Suprapubic skin (tissue), 4 donors: ENCODE measurements at places on chromosomes 3 and 15. TPM values are rescaled to one million over a fixed set of nuclear protein-coding genes. Genes with fewer than 3 reads are reported as not detected.

DNA sequence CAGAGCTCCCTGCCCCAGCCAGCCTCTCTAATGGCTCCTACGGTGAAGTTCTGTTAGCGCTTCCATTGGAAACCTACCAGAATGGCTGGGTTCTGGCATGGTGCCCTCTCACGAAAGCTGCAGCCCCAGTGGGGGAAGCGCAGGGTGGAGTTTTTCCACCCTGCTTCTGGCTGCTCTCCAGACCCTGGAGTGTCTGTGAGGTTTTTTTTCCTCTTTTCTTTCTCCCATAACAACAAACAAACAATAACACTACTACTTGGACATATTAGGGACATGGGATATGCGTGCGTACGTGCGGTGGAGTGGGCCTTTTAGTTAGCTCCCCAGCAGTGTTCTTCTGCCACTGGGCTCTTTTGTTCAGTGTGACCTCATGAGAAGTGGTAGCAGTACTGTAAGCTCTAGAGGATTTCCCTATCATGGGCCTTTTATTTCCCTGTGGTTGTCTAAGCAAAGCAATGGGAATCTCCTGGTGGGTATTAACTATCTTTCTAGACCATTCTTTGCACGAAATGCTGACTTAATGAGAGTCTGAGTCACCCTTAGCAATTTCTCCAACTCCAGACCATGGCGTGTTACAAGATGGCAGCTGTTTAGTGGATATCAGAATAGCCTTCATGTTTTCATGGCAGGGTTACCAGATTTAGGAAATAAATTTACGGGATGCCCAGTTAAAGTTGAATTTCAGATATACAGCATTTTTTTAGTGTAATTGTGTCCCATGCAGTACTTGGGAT lies 161.9 kb downstream of the FNDC3B start:
- H3K4me1 ChIP-seq: peaks cover 48% of the 10 kb centered on the region
- H3K36me3 ChIP-seq: no peaks in the 10 kb centered on the region
- no peaks in the 10 kb centered on the region for H3K27me3 ChIP-seq
- peak; percentile 89 for DNase-seq
- H3K4me3 ChIP-seq: no peak overlapping the region

GRCh38 chr3:23324745-23325144 lies 121.6 kb downstream of the UBE2E2 start:
- no peak overlapping the region for H3K4me3 ChIP-seq
- no peaks in the 10 kb centered on the region for H3K27me3 ChIP-seq
- no peak overlapping the region for H3K27ac ChIP-seq
- no peaks in the 10 kb centered on the region for H3K36me3 ChIP-seq

GRCh38 chr3:195104340-195104739 lies 166.6 kb downstream of the XXYLT1 start:
- H3K27ac ChIP-seq: no peak overlapping the region
- H3K4me3 ChIP-seq: no peak overlapping the region
- no peaks in the 10 kb centered on the region for H3K36me3 ChIP-seq
- DNase-seq: no peak
- no peaks in the 10 kb centered on the region for H3K27me3 ChIP-seq

DNA sequence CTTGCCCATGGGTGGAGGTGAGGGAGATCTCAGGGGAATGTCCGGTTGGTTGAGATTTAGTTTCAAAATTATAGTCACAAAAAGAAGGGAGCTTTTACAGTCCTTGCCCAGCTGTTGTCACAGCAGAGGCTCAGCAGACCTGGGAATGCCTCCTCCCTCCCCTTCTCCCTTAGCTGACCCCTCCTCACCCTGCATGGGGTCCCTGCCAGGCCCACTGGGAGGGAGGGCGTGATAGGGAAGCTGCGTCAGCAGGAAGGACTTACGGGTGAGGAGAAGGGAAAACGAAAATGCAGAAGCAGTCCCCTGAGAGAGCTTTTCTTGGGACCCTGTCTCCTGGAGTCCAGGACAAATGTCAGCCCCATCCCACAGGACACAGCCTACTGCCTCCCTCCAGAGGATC lies 18.9 kb downstream of the SCN5A start:
- DNase-seq: no peak
- no peak overlapping the region for H3K4me3 ChIP-seq
- H3K27me3 ChIP-seq: peaks cover 7% of the 10 kb centered on the region
- no peak overlapping the region for H3K27ac ChIP-seq

- no peak for DNase-seq
- no peak overlapping the region for H3K4me3 ChIP-seq
- H3K4me1 ChIP-seq: peaks cover 17% of the 10 kb centered on the region
- H3K27ac ChIP-seq: no peak overlapping the region
- peaks cover 40% of the 10 kb centered on the region for H3K36me3 ChIP-seq
- H3K27me3 ChIP-seq: peaks cover 26% of the 10 kb centered on the region
Observed at GRCh38 chr3:50189274-50189673, 2.1 kb upstream of the GNAT1 start.

The SPATA12 gene
- total RNA-seq: not detected

DNA sequence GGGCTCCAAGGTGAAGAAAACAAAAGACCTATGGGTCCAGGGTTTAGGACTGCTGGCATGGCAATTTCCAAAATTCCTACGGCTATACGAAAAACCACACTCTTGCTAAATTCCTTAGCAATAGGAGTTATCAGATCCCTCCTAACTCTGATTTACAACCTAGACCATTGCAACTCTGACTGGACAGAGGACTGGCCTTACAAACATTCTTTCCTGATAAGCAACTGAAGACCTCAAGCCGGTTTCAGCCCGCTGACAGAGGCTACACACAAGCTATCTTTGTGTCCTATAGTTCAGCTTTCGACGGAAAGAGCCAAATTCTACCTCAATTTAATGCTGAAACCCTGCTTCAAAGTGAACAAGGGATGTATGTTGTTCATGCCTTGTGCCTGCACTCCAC lies 38.3 kb upstream of the AGBL1 start:
- no peak for DNase-seq
- no peaks in the 10 kb centered on the region for H3K36me3 ChIP-seq
- H3K27me3 ChIP-seq: peaks cover 4% of the 10 kb centered on the region
- H3K4me1 ChIP-seq: no peaks in the 10 kb centered on the region
- H3K27ac ChIP-seq: no peak overlapping the region

DNA sequence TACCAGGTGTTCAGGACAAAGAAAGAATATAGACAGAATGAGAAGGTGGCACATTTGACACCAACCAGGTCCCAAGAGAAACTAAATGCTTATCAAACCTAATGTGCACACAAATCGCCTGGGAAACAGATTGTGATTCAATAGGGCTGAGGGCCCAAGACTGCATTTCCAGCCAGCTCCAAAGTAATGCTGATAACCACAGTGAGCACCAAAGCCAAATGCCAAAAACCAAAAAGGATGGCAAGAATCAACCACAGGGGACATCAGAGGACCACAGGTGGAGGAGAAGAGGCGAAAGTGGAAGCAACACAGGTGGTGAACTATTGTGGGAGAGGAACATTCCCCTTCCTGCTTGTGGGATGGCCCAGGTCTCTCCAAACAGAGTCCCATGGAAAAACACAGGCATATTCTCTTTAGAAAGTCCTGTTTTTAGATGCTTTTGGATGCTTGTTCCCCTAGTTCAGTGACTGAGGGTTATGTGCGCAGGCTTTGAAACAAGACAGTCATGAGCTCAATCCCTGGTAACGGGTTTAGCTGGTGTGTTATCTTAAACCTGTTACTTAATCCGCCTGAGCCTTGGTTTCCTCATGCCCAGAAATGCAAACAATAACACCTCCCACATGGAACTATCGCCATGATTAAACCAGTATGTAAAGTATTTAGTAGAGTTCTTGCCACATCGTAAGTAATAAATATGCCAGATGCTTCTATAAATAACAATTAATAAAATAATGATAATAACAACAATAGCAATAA lies 241.7 kb downstream of the ATP8B4 start:
- no peak overlapping the region for H3K4me3 ChIP-seq
- H3K36me3 ChIP-seq: no peaks in the 10 kb centered on the region
- peaks cover 24% of the 10 kb centered on the region for H3K4me1 ChIP-seq
- peak overlapping the region; percentile 84 for H3K27ac ChIP-seq
- DNase-seq: no peak
- H3K27me3 ChIP-seq: no peaks in the 10 kb centered on the region

- peak overlapping the region; percentile 39 for H3K27ac ChIP-seq
- H3K4me3 ChIP-seq: no peak overlapping the region
- peaks cover 32% of the 10 kb centered on the region for H3K4me1 ChIP-seq
- no peaks in the 10 kb centered on the region for H3K27me3 ChIP-seq
Observed at GRCh38 chr3:13581485-13582365, 32.8 kb downstream of the FBLN2 start.
